Vagina (tissue), 2 donors: ENCODE measurements at places on chromosomes 16 and 17.

DNA sequence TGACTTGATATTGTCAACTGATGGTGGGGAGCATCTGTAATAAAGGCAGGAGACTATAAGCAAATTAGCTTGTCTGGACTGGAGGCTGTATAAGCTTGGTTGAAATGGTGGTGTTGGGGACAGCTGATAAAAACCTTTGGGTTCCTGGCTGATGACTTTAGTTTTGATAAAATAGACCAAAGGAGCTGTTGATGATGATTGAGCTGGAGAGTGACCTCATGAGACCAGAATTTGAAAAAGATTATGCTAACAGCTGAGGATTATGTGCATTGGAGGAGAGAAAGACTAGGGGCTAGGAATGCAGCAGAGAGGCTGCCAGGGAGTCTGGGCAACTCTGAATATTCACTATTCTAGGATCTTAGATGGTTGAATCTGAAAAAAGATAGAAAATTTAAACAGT is 8.7 kb upstream of the CDC27 start:
- no peak for DNase-seq

- DNase-seq, result no peak
Measured at GRCh38 chr16:53768167-53768566, 64.2 kb downstream of the FTO start.

GRCh38 chr16:78098087-78098486 is 1.4 kb upstream of the WWOX start:
- no peak for DNase-seq

GRCh38 chr16:66728117-66728787 is 23.2 kb downstream of the DYNC1LI2 start:
- DNase-seq, result no peak

DNA sequence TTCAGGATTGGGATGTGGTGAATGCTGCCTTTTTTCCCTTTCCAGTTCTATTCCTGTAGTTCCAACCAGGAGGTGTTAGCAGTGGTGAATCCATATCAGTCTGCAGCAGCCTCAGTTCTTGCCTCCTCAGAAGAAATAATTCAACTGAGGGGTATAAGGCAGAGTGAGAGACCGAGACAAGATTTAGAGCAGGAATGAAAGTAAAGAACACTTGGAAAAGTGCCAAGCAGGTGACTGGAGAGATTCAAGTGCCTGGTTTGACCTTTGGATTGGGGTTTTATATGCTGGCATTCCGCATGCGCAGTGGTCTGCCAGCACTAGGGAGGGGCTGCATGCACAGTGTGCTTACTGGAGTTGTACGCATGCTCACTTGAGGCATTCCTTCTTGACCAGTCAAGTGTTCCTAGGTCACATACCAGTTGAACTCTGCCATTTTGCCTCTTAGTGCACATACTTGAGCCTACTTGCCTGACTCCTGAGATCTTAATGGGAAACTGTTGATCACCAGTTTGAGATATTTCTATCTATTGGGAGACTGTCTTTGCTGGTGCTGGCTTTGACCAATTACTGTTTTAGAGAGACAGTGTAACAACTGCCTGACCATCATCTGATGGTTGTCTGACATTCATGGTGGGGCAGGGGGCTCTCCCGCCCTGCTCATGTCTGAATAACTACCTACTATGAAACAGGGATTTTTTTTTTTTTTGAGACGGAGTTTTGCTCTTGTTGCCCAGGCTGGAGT is 680 bp upstream of the CCL15 start:
- DNase-seq, result no peak

DNA sequence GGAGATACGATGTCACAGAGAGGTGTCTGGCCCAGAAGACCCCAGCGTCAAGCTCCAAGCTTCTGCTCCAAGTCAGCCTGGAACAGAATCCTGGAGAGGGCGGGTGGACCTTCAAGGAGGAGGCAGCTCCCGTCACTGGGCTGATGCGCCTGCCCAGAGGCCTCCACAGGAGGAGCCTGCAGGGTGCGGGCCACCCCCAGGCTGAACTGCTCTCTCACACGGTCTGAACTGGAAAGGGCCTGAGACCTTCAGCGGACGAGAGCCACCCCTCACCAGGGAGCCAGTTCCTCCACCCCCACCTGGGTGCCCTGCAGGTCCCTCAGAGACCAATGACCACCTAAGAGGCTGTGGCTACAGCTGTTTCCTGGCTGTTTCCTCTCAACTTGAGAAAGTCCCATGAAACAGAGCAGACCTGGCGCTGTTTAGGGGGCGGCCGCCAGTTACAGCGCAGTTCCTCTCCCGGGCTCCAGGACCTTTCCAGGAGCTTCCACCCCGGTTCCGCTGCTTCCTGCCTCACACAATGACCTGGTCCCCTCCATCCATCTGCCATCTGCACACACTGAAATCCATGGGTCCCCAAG is 36.0 kb upstream of the KLHDC4 start:
- no peak for DNase-seq

DNA sequence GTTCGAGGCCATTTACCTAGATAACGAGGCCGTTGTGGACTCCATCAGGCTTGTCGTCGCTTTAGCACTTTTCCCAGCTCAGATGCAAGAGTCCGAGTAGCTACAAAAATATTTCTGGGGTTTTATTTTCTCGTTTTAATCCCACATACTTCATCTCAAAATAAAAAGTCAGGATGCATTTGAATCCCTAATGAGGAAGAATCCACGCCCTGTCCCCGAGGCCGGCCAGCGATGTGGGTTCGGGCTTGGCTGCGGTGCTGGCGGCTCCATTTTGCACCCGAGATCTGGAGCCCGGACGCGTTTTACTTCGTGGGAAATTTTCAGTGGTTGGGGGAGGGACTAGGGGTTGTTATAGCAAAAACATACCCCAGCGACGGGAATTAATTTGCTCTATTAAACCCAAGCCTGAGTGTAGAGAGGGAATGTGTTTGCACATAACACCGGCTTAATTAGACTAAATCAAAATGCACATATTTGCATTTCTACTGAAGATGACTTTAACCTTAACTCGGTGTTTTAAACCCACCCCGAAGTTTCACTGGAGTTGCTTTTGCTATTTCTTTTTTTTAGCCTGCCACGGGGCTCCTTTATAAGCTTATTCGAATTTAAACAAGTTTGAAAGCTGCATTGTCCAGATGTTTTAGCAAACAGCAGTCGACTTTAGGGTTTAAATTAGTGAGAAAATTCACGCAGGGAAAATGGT is 4.8 kb downstream of the IRX5 start:
- no peak for DNase-seq

GRCh38 chr17:61570118-61570517 is 20.9 kb downstream of the NACA2 start:
- DNase-seq, result no peak

DNA sequence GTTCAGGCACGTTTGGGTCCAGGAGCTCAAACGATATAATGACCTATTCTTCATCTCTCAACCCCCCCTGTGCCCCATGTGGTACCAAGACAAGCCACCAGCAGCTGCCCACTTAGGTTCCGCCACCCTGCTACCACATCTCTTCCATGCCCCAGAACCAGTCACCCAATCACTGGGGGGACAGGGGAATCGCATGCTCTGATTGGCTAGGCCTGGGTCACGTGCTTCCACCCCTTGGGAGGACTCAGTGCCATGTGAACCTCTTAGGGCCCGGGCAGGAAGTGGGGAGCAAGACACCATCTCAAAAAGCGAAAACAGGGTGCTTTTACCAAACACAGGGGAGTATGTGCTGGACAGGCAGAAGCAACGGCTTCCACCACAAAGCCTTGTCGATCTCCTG is 91.3 kb downstream of the KATNIP start:
- no peak for DNase-seq

- DNase-seq, result no peak
Measured at GRCh38 chr16:49849037-49849753, 6.7 kb downstream of the ZNF423 start.

- DNase-seq, result no peak
Measured at GRCh38 chr16:4979736-4980660, 21.9 kb downstream of the SEC14L5 start.

GRCh38 chr16:81437865-81438264 is 6.7 kb upstream of the CMIP start:
- no peak for DNase-seq

DNA sequence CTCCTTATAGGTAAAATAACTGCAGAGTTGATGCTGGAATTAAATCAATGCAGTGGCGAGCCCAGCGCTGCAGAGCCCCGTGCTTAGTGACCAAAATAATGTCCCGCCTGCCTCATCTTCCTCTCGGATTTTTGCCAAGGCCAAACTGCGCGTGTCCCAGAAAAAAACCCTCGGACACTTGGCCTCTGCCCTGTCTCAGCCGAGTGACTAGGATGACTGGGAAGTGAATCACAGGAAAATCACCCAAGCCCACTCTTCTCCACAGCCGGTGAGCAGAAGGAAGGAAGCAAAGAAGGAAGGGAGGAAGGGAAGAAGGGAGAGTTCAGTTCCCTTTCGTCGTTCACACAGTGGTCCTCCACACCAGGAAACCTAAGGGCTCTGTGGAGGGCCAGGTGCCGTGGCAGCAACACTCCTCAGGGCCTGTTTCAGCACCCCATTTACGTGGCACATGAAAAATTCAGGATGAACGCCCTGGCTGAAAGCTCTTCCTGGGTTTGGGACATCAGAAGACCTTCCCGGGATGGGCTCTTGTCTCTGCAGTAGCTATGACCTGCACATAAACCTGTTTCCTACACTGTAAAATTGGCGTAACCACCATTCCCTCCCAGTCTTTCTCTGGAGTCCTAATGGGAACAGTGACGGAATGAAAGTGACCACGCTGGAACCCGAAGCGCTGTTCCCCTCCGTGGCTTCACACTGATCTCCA is 25.4 kb upstream of the HOXB13 start:
- DNase-seq, result no peak

- DNase-seq, result no peak
Measured at GRCh38 chr16:78155791-78156345, 56.4 kb downstream of the WWOX start.

GRCh38 chr16:23847948-23848347 is 12.2 kb downstream of the PRKCB start:
- no peak for DNase-seq

- no peak for DNase-seq
Measured at GRCh38 chr17:70295731-70296130, 126.4 kb downstream of the KCNJ2 start.

- DNase-seq, result no peak
Measured at GRCh38 chr16:55469821-55470532, 9.0 kb upstream of the MMP2 start.

DNA sequence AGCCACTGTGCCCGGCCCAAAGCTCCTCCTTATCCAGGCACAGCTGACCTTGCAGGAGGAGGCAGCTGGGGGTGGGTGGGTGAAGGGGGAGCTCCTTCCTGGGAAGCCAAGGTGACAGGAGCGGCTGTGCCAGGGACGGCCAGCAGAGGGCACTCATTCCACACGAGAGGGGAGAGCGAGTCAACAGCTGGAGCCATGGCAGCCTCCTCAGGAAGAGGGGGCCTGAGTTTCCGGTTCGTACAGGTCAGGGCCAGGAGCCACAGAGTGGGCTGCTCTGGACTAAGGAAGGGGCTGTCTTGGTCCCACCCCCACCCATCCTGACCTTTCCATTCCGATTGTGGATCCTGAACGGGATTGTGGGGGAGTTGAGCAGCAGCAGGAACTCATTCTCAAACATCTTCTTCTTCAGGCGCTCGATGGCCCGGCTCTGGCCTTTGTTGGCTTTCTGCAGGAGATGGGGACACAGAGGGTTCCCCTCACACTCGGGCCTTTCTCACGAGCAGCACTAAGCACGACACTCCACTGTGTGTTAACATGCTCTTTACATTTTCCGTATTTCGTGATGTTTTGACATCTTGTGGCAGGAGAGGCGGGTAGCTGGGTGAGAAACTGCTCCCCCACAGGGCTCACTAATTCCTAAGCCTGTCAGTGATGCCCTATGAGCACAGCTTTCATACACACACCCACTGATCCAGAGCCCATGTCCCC is 61.6 kb downstream of the TIMM22 start:
- DNase-seq, result no peak

GRCh38 chr17:43809121-43809520 is 23.8 kb downstream of the MPP3 start:
- no peak for DNase-seq

DNA sequence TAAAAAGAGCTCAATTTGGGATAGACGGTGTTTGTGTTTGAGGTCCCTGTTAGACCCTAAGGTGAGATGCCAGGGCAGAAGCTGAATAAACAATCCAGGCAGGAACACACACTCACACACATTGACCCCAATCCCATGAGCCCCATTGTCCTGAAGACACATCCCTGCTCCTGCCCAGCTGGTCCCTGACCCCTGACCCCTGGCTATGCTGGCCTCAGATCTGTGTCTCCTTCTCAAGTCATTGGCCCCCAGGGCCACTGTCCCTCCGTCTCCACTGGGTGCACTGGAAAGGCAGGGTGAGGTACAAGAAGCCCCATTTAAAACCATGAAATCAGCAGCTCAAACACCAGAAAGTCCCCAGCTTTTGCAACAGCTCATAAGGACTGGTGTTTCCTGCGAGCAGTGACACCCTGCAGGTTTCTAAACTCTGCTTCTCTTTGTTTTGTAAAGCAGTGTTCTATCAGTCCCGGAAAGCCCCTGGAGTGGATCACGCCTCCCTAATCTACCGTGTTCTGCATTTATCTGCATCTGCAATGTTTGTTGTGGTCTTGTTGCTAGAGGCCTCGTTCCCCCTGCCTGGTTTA is 18.0 kb upstream of the ASGR2 start:
- no peak for DNase-seq

DNA sequence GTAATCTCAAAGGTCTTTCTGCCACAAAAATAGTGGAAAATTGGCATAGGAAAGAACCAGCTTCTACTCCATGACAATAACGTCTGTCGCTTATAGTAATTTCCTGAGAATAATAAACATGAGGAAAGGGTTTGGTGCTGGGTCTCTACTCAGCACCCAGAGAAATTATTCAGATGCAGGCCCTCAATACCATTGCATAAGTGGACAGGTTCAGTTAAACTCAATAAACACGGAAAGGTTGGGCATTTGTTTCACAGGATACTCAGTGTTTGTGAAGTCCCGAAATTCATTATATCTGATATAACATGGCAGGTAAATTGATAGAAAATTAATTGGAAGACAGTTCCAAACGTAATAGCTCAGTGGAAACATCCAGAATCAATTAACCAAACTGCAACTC is 254.0 kb downstream of the CNTNAP4 start:
- DNase-seq, result no peak

- no peak for DNase-seq
Measured at GRCh38 chr17:44898768-44899073, 524 bp downstream of the EFTUD2 start.

GRCh38 chr17:45640141-45640850 is 143.8 kb upstream of the CRHR1 start:
- DNase-seq, result no peak

DNA sequence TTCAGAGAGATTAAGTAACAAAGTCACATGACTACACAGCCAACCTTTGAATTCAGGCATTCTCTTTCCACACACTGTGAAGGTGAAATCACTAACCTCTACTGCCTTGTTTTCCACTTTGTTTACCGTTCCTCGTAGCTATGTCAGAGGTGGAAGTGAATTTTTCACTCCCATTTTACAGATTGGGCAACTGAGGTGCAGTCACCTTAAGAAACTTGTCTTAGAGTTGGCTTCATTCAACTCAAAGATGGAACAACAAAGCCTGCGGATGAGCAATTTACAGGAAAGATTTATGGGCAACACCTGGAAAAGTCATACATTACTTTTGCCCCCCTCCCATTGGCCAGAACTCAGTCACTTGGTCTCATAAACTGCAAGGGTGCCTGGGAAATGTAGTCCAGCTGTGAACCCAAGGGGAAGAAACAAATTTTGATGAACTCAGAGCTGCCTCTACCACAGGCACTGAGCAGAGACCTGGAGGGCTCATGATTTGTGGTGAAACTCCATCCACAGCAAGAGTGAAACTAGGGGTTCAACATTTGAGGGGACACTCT is 784.6 kb upstream of the EEF2KMT start:
- no peak for DNase-seq

- DNase-seq, result no peak
Measured at GRCh38 chr17:79485419-79485985, 125.3 kb downstream of the RBFOX3 start.

GRCh38 chr16:54430491-54431030 is 144.0 kb upstream of the IRX3 start:
- no peak for DNase-seq
